ENCODE measurements at places on chromosomes 3 and 15.

GRCh38 chr3:151318313-151318712 is 1.7 kb upstream of the GPR87 start:
- no peak for DNase-seq

GRCh38 chr15:96645796-96646195 is 315.3 kb downstream of the NR2F2 start:
- no peak for DNase-seq

- peak; percentile 74 for DNase-seq
These were observed 111.0 kb upstream of the KLF13 start for GRCh38 chr15:31215490-31216214.

GRCh38 chr3:179806177-179806576 is 153.3 kb downstream of the USP13 start:
- no peak for DNase-seq

DNA sequence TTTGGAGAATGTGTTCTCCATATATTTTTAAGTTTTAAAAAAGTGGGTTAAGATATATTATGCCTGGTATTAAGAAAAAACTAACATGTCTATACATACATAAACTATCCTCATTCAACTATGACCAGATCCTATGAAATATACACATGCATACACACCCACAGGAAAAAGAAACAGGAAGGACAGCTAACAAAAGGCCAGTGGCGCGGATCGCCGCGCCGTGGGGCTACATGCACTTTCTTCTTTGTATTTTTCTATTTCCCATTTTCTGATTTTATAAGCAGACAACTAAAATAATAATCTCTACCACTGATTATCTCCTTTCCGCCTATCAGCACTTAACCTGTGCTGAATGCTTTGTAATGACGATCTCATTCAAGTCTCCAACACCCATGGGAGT is 160.1 kb downstream of the OR4M2 start:
- no peak for DNase-seq

DNA sequence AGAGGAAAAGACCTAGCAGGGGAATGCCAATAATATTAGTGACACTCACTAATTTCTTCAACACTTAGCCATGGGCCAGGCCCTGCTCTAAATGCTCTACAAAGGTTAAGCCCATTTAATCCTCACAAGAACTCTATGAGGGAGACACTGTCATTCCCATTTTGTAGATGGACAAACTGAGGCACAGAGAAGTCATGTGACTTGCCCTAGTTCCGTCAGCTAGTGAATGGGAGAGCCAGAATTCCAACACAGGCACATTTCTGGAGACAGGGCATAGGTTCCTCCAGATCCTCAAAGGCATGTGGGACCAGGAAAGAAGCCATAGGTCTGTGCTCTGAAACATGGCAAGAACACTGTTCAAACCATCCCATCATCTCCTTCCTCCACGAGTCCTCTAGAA is 31.5 kb downstream of the LOXL1 start:
- no peak for DNase-seq

- no peak for DNase-seq
These were observed 752.3 kb downstream of the EPHA3 start for GRCh38 chr3:89859757-89860156.

DNA sequence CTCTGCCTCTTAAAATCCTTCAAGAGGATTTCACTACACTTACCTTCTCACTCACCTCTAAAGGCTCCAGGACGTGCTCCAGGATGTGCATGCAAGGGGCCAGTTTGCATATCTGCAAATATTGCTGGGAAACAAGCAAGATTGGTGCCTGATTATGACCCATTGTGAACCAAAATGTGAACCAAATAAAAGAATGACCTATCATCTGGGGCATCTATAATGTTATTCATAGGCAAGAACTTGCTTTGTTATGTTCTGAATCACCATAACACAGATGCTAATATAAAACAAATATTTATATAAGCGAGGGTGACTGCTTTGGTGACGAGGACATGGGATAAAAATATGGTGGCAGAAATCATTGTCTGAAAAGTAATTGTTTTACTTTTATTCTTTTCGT is 5.5 kb downstream of the IL12A start:
- DNase-seq: no peak

DNA sequence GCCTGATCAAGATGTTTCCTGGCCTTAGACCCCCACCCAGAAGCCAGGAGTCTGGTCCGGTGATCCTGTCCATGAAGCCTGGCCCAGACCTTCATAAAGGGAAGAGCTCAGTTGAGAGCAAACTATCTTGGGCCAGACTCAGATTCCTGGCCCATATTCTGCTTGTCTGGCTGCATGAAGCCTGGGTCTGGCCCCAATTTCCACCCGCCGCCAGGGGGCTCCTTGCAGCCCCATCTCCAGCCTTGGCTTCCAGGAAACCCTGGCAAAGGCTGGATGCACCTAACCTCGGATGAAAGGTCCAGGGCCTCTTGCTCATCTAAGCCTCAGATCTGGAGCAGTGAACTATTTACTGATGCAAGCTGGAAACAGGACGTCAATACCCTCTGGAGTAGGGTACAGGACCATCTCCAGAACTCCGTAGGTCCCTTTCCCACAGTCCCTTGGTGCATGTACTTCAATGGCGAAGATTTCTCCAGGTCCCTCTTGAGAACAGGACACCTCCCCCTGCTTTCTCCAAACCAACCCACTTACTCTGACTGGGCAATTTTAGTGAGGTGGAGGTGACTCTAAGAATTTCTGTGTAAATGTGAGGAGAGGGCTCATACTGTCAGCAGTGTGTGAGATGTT is 5.6 kb downstream of the FOXL2 start:
- DNase-seq: no peak

DNA sequence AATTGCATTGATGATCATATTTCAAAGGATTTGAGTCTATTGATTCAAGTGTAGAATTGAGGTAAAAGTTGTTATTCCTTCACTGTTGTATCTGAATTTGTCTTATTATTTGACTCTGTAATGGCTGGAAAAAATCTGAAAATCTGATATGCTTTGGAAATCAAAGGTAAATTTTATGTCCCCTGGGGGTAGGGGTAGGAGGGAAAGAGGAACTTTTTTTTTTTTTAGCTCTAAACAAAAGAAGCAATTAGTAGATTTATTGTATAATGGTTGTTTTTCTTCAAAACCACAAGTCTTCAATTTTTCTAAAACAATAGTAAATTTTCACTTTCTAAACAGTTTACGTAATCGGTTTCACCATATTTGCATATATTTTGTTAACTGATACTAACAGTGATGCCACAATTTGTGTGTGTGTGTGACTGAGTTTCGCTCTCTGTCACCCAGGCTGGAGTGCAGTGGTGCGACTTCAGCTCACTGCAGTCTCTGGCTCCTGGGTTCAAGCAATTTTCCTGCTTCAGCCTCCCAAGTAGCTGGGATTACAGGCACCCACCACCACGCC is 91.7 kb upstream of the GOLGA6L4 start:
- DNase-seq: no peak

- no peak for DNase-seq
These were observed 5.6 kb upstream of the PYDC2 start for GRCh38 chr3:191455257-191455952.

- no peak for DNase-seq
These were observed 81.9 kb upstream of the ADAMTSL3 start for GRCh38 chr15:83571820-83572707.

GRCh38 chr3:177890359-177890683 is 645.9 kb upstream of the KCNMB2 start:
- DNase-seq: no peak

GRCh38 chr3:12962292-12962691 is 110.9 kb downstream of the IQSEC1 start:
- no peak for DNase-seq

- DNase-seq: no peak
These were observed 188.4 kb upstream of the HES1 start for GRCh38 chr3:193947596-193947995.

DNA sequence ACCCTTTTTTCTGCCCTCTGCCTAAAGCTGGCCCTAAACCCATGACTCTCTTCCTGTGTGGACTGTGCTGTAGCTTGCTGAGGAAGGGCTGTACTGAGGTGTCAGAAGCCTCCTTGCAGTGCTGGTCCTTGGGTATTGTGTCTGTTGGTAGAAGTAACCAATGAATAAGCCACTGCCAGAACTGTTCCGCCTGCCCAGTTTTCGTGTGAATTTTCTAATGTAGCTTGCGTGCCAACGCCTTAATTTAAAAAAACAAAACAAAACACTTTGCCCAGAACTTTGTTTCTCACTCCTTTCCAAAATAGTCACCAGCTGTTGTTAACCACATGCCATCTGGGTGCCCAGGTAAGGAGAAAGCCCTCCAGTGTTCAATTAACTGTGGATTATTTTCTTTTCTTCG is 101.9 kb downstream of the KLHL25 start:
- DNase-seq: no peak

DNA sequence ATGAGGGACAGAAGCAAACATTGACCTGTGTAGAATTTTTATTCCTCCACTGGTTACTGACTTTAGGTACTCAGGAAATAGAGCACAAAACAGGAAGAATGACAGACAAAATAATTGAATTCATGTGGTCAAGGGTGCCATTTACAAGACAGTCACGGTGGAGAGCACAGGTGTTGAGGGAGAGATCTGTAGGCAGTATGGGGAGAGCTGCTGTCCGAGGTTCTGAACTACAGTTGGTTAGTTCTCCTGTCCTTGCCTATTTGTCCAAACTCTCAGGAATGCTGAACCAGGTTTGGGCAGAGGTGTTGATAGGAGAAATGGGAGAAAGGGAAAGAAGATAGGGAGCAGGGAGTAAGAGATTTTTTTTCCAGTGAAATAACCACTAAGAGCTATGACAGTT is 178.5 kb upstream of the ZBTB20 start:
- DNase-seq: no peak

GRCh38 chr15:68623301-68623892 is 44.6 kb downstream of the CORO2B start:
- no peak for DNase-seq

GRCh38 chr3:7640787-7641186 is 779.9 kb downstream of the GRM7 start:
- no peak for DNase-seq

- DNase-seq: no peak
These were observed 54.5 kb upstream of the FNDC3B start for GRCh38 chr3:171984883-171985282.

DNA sequence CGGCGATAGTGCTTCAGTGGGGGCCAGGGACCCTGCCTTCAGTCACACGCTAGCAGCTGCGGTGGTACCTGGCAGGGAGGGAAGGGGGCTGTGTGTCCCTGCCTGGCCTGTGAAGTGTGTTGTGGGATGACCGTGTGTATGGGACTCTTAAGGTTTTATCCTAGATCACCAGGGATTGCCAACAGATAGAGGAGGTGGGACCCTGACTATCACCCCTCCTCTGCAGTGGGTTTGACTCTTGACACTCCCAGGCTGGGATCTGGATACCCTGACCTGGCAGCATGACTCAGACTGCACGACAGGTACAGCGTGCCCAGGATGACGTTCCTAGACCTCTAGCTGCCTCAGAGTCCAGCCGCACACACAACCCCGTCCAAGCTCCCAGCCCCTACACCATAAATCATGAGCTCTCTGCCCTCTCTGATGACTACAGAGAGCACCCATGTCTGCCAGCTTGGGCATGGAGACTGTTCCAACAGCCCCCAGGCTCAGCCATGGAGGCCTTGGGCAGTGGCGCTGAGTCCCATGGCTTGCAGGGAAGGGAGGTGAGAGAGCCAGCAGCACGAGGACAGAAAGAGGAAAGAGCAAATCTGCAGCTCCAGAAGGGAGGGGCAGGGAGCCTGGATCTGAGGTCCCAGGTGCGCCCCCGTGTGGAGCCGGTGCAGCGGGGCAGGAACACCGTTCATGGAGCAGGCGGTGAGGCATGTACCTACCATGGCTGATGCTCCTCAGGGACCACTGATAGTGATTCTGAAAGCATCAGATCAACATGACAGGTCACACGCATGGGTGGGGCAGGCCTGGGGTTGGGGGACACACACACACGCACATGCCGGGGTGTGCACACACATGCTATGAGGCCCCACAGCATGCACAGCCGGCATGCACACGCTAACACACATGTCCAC is 71.0 kb downstream of the ADAMTS7 start:
- DNase-seq: peak; percentile 78

GRCh38 chr3:131299836-131300235 is 81.7 kb upstream of the NUDT16 start:
- no peak for DNase-seq
